ENCODE measurements at places on chromosomes 2 and 18. TPM values are rescaled to one million over a fixed set of nuclear protein-coding genes. Genes with fewer than 3 reads are reported as not detected.

Gene MALT1
- 33.0 TPM for total RNA-seq

DNA sequence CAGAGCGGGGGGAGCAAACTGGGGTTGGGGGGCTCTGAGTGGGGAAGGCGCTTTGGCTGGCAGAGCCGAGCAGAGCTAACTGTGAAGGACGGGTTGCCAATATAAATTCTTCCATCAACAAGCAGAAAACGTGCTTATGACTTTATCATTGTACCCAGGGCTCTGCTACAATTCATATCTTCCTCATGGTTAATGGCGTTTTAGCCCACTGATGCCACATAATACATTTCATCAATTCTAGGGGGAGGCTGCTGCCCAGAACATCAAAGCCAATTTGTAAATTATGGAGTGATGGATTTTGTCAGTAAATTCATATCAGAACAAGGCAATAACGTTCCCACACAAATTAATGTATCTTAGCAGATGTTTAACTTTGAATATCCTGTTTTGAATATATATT is 175.5 kb upstream of the RAB12 start:
- no peak overlapping the region for H3K4me3 ChIP-seq
- H3K4me1 ChIP-seq, result no peaks in the 10 kb centered on the region
- peaks cover 16% of the 10 kb centered on the region for H3K27me3 ChIP-seq

DNA sequence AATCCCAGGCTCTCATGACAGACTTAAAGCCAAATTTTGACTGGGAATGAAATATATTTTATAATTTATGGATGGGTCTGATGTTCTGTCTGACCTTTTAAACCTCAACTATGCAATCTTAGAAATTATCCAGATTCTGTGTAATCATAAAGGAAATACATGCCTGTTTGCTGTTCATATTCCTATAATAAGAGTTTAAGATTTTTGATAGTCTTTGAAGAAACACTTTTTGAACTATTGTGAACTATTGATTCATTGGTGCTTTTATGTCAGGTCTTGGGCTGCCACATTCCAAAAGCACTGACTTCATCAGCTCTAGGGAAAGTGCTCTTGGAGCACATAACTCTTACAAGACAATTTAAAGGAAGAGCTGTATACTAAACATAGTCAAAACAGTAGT is 64.2 kb downstream of the CCDC150 start:
- H3K4me3 ChIP-seq, result no peak overlapping the region
- H3K27ac ChIP-seq, result no peak overlapping the region
- no peaks in the 10 kb centered on the region for H3K4me1 ChIP-seq
- H3K27me3 ChIP-seq, result no peaks in the 10 kb centered on the region
- no peak for DNase-seq
- H3K36me3 ChIP-seq, result no peaks in the 10 kb centered on the region

DNA sequence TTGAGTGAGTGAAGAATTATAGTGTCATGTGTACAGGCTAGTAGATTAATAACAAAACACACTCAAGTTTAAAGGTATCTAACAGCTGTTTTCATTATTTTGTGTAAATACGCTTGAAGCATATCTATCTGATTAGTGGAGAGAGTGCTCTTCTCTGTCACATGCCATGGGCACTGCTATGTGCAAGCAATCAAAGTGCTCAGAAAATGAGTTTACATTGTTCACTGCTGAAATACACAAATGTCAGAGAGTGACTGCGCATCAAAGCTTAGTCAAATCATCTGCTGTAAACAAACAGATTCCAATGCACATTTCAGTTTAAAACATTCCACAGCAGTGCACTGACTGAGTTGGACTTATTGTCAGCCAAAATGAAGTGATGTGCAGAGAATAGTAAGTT is 423.4 kb downstream of the ZEB2 start:
- peaks cover 22% of the 10 kb centered on the region for H3K4me1 ChIP-seq
- no peaks in the 10 kb centered on the region for H3K27me3 ChIP-seq
- H3K36me3 ChIP-seq, result no peaks in the 10 kb centered on the region

GRCh38 chr2:113158884-113159553 is 14.8 kb upstream of the PSD4 start:
- no peaks in the 10 kb centered on the region for H3K27me3 ChIP-seq
- no peak overlapping the region for H3K4me3 ChIP-seq
- no peaks in the 10 kb centered on the region for H3K36me3 ChIP-seq
- peak overlapping the region; percentile 53 for H3K27ac ChIP-seq

- no peak overlapping the region for H3K4me3 ChIP-seq
- no peaks in the 10 kb centered on the region for H3K27me3 ChIP-seq
- DNase-seq, result peak; percentile 93
- H3K36me3 ChIP-seq, result no peaks in the 10 kb centered on the region
- H3K4me1 ChIP-seq, result peaks cover 17% of the 10 kb centered on the region
These were observed 3.3 kb upstream of the NETO1 start for GRCh38 chr18:72871091-72871490.

DNA sequence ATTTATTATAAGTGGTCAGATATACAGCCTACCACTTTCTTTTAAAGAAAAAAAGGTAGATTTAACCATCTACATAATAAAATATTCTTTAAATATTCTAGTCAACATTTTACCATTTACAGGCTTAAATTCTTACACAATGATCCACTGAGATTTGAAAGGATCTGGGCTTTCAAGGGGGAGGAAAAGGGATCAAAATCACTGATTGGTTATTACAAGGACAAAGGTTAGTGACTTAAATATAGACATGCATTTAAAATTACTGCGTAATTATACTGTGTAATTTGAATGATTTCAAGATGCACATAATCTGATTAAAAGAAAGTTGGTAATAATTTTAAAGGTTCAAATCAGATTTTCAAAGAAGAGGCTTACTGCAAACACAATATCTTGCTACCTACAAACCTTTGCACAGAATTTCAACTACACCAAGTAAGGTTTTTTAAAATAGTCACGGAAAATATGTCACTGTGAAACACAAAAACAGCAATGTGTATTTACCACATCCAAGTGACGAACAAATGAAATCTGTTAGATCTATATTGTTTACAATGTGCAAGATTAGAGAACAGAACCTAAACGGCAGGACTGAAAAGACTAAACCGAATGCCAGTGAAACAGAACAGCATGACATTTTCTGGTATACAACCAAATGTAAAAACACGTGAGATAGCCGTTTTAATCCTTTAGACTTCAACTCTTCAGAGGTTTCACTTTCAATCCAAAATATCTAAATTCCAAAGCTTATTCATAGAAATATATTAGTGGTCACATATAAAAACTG is 40.8 kb downstream of the RTN4 start:
- H3K27ac ChIP-seq, result peak overlapping the region; percentile 76
- H3K36me3 ChIP-seq, result peaks cover 7% of the 10 kb centered on the region
- H3K4me3 ChIP-seq, result peak overlapping the region; percentile 77

DNA sequence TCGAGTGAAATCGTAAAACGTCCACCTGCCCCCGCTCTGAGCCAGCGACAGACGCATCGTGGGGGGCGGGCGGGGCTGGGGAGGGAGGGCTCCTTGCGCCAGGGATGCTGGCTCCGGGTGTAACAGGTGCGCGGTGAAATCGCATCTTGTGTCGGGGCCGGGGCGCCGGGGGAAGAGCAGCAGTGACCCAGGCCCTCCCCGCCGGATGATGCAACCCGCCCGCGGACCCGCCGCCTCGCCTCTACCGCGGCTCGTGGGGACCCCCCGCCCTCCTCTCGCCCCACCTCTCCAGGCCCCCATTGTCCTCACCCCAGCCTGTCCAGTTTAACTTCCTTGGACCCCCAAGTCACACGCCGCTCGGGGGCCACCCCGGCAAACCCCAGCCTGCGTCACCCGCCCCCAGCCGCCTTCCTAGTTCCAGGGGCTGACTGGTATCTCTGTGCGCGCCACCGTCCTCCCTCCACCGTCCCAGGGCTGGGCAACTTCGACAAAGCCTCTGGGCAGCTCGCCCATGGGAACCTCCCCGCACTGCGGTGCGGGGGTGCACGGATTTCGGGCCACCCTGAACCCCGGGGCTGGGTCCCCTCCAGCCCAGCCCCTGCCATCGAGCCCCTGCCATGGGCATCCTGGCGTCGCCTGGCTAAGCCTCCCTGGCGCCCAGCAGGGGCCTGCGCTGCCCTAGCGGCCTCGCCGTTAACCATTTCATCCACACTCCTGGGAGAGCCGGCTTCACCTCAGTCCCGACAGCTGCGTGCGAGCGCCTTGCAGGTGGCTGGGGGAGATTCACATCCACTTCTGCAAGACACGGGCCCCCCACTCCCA is 799 bp upstream of the KIF1A start:
- H3K27me3 ChIP-seq, result peaks cover 51% of the 10 kb centered on the region
- no peaks in the 10 kb centered on the region for H3K4me1 ChIP-seq
- H3K36me3 ChIP-seq, result no peaks in the 10 kb centered on the region
- no peak overlapping the region for H3K27ac ChIP-seq
- no peak overlapping the region for H3K4me3 ChIP-seq
- DNase-seq, result no peak

DNA sequence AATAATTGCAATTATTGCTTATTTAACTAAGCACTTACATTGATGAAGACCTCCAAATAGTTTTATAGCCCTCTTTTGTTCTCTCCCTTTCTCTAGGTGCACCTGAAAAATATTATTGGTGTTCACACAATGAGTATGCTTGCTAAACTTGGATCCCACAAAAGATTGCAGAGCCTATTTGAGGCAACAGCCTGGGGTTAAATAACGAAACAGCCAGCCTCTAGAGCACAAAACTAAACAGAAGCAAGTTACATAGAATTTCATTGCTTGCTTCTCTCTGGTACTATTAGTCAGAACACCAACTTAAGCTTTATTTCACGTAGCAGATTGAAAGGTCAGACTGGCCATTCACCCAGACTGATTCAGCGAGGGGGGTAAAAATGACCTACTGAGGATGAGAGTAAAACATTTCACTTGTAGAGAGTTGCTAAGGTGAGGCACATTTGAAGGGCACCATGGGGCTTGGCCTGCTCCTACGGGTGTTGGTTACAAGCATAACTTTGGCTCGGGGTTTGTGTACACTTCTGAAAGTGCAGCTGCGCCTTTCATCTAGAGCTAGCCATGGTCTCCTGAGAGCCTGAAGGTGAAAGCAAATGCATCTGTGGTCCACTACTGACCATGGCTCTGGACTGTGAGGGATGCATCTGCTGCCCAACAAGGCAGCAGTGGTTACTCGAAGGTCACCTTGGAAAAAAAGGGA is 225.1 kb upstream of the LRRTM1 start:
- H3K27ac ChIP-seq, result no peak overlapping the region
- no peak overlapping the region for H3K4me3 ChIP-seq
- no peaks in the 10 kb centered on the region for H3K36me3 ChIP-seq

- H3K4me3 ChIP-seq, result no peak overlapping the region
- H3K4me1 ChIP-seq, result peaks cover 7% of the 10 kb centered on the region
- DNase-seq, result no peak
- no peak overlapping the region for H3K27ac ChIP-seq
These were observed 240.9 kb upstream of the GULP1 start for GRCh38 chr2:188050726-188051125.

DNA sequence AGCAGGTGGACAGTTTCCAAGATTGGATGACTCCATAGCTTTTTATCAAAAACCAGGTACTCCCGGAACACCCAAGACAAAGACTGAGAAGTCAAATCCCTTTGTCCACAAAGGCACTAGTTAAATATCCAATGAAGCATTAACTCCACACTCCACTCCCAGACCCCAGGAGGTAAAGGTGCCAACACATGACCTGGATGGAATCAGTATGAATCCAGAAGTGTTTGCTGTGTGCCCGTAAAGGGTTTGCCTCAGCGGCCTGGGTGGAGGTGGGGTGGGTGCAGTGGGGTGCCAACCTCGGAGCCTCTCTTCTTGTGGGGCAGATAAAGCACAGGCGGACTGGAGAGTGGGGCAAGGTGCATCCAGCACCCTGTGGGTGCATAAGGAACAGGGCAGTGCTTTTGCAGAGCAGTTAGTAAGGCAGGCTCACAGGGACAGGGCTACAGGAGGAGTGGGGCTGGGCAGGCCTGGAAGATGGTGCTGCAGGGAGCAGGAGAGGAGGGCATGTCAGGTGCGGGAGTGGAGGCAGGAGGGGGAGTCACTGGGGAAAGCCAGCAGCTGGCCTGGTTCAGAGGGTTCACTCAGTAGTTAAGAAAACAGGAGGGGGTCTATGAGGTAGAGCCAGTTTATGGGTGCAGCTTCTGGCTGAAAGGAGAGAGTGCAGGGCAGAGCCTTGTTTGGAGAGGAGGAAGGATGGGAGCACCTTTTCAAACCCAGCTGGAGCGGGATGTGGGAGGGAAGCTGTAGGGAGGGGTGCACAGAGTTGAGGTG is 208.4 kb upstream of the SMAD2 start:
- no peak overlapping the region for H3K27ac ChIP-seq
- H3K4me1 ChIP-seq, result peaks cover 35% of the 10 kb centered on the region

DNA sequence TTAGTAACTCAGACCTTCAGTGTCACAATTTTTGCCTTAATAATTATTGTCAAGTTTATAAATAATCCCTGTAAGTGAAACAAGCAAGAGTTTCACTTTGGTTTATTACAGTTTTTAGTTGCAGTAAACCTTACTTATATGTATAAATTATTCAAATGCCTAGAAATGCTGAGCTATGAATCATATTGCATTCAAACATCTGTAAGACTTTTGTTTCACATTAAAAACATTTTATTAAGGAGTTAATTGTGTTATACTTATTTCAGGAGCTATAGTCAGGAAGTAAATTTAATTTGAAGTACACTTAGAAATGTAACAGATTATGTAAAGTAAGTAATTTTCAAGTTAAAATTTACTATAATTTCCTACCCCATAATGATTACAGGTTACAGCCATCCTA is 3.9 kb upstream of the ETAA1 start:
- peaks cover 14% of the 10 kb centered on the region for H3K36me3 ChIP-seq
- no peaks in the 10 kb centered on the region for H3K27me3 ChIP-seq
- DNase-seq, result no peak
- H3K27ac ChIP-seq, result no peak overlapping the region

GRCh38 chr18:8379187-8379941 is 229.9 kb upstream of the RAB12 start:
- H3K4me1 ChIP-seq, result peaks cover 4% of the 10 kb centered on the region
- no peak overlapping the region for H3K4me3 ChIP-seq
- H3K36me3 ChIP-seq, result peaks cover 47% of the 10 kb centered on the region
- H3K27me3 ChIP-seq, result no peaks in the 10 kb centered on the region
- DNase-seq, result no peak
- no peak overlapping the region for H3K27ac ChIP-seq

Measured in MCF 10A (cell line).